GM06990 (cell line): ENCODE measurements at places on chromosomes 3 and 15.

- DNase-seq: no peak
Measured at GRCh38 chr3:62559831-62560445, 186.6 kb upstream of the FEZF2 start.

DNA sequence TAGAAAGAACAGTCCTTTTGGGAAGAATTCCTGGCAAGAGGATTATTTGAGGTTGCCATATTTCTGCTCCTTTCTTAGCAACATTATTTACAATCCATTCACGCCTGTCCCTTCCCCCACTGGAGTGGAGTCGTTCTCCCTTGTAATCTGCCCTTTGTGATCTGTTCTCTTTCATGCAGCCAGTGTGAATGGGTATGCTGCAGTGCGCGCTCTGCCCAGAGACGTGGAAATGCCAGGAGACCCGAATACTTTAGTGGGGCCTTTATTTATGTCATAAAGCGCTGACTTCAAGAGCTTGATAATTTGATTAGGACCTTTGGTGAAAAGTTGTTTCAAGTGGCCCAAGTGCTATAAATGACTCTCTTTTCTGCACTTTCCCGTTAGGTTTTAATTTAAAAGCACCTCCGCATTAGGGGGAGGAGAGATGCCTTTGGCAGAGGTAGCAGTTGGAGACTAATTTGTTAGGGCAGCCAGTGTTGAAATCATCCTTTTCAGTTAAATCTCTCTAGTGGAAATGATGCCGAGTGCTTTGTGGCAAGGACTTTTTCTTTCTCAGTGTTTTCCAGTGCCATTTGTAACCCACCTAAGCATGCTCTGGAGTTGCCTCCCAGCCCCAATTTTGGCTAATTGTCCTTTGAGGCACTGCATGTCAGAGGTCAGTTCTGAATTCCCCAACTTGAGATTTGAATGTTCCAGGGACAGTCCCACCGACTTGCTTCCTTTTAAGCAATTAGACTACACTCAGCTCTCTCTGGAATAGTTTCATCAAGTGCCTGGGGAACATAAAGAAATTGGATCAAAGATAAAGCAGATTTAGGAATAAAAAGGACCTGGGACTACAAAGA is 52.4 kb downstream of the PSMD6 start:
- DNase-seq: no peak

DNA sequence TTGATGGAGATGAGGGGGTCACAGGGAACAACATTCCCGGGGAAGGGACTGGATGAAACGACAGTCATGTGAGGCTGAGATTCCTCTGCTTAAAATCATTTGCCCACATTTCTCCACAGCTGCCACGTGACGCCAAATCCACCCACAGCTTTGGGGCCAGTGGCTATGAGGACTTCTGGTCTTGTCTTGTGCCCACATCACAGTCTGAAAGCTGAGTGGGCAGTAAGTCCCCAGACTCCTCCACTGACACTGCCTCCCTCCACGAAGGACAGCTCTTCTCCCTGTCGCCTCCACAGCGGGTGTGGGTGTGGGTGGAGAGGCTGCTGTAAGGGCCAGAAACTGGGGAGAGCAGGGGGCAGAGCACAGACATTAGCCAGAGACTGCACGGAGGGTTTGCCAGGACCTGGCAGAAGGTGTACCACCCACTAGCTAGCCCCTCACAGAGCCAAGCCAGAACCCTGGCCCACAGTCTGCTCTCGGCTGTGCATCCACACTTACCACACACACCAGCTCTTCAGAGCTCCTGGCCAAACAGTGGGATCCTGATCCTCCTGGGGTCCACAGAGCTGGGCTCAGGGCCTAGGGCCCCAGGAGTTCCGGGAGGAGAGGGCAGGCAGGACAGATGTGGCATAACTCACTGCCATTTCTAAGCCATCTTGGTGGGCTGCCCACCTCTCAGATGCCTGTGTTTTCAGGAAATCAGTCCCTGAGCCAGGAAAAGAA is 24.2 kb downstream of the RAB6B start:
- DNase-seq: no peak

DNA sequence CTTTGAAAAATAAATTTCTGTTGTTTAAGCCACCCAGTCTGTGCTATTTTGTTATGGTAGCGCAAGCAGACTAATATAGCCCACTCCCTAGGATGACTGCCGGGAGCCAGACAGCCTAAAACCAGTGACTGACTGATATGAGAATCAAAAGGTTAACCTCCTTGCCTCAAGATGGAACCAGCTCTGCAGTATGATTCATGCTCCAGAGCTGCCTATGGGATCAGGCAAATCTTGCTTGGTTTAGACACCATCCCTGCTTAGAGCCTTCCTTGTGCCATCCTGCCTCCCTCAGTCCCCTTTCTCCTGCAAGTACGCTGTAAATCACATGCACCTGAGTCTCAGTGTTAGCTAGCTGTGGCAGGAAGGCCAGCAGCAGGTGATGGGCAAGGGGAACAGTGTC is 39.3 kb downstream of the TRANK1 start:
- no peak for DNase-seq

GRCh38 chr3:64224826-64225610 is at the start of gene PRICKLE2:
Gene PRICKLE2 (minus strand): TSS chr3:64225466. CDS start chr3:64198927, 26,539 bp downstream.
- peak; percentile 48 for DNase-seq

DNA sequence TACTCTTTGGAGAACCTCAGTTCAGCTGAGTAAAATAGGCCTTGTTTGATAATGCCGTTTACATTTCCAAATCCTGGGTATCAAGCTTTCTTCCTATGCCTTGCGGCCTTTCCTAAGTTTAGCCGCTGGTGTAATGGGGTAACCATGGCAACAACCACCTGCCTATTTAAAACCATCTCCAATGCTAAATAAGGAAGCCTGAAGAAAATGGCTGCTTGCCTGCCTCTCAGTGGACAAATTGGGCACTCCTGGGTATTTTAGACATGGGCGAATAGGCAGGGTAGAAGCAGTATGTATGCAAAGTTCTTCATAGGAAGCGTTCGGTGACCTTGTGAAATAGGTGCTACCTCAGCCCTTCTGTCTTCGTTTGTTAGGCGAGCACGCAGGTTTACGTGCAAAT is 122.7 kb downstream of the DGKG start:
- no peak for DNase-seq

DNA sequence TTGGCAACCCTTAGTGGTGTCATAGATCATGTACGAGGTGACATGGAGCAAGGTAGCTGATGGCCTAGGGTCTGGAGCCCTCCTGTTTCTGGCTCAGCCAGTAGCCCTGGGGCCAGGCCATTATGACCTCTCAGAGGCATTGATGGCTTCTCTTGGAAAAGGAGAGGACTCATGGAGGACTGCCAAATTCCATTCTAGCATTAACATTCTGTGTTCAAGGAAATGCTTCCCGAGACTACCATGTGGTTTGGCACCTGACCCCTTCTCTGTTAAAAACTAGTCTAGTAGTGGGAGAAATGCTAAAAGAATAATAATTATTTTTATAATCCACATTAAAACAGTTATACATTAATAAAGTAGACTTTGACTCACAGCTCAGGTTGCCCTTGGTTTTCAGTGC is 40.2 kb upstream of the ADAMTSL3 start:
- no peak for DNase-seq

- no peak for DNase-seq
Measured at GRCh38 chr3:66615643-66616301, 115.0 kb upstream of the LRIG1 start.

GRCh38 chr3:50587806-50588758 is 18.8 kb downstream of the HEMK1 start:
- DNase-seq: peak; percentile 69

DNA sequence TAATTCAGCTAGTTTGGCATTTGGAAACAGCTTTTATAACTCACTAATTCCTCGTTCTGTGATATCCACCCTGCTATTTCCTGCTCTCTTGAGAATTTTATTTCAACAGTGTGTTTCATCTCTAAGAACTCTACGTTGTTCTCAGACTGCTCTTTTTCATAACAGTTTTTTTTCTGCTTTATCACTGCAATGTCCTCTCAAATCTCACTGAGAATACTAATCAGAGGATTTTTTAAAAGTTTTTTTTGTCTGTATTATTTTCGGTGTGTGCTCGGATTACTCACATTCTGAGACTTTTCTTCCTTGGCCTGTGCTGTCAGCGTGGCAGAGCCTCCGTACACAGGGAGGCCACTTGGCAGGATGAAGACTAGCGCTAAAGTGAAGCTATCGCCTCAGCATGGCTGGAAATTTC is 59.4 kb upstream of the NEO1 start:
- DNase-seq: no peak

DNA sequence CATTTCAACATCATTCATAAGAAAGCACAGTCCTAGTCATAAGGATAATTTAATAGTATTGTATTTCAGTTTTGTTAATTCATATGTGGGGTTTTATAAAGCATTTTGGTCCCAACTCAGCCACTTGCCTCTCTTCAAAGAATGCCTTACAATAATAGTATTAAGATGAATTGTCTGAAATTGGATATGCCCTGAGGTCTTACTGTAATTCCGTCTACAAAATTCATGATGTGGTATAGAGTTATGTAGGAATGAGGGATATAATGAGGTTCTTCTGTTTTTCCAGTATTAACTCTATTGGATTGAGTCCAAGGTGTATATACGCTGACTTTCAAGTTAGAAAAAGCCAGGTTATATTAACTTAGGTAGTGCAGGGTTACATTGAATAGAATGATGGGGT is 177.0 kb downstream of the GOLIM4 start:
- no peak for DNase-seq

- DNase-seq: no peak
Measured at GRCh38 chr3:99066863-99067262, 165.4 kb upstream of the DCBLD2 start.

DNA sequence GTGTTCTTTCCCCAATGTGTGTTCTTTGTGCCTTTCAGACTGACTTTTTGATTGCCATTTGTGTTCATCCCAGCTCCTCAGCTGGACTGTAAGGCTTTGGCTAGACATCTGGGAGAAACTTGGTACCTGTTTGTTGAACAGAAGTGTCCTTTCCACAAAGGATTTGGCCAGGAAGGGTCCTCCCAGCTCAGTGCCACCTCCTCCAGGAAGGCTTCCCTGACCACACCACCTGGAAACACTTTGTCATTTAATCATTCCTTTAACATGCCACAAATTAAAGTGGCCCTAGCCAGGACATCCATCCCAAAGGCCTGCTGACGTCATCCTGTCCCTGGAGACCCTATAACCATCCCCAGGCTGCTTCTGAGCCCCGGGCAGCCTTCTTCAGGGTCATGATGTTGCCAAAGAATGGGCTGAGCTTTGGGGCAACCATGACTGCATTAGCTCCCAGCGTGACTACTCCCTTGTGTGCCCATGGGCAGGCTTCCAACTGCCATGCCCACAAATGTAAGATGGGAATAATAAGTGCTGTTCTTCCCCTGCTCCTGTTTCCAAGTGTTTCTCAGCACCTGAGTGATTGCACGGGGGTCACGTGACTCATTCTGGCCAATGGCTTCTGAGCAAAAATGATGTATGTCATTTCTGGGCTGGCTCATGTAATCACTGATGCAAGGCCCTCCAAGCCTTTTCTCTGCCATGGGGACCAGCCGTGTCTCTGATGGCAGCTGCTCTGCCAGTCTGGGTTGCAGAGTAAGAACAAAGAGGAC is 112.5 kb upstream of the SMAD3 start:
- DNase-seq: no peak

DNA sequence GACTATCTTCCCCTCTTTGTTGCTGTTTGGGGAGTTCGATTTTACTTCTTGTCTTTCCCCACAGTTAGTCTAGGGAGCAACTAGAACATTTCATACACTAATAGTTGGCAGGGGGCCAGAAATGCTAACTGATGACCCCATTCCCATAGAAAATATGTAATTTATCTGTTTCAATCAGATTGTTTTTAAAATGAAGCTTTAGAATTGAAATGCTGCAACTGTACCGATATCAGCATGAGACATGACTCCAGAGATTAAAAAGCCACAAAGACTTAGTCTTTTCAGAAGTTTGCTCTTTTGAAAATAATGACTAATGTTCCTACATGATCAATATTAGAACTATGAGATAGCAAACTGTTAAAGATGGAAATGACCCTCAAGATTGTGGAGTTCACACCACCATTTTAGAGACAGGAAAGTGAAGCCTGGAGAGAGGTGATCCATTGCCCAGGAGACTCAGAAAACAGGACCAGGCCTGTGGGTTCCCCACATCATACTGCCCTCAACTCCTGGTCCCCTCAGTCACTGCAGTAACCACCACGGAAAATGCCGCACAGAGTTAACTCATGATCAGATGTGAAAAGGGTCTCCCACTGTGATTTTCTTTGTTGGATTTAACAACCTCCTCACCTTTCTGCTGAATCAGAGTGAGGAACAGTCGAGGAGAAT is 130.3 kb downstream of the CHDH start:
- no peak for DNase-seq

- DNase-seq: no peak
Measured at GRCh38 chr3:186411994-186412393, 50.0 kb upstream of the DGKG start.

GRCh38 chr15:96354731-96355567 is 24.4 kb downstream of the NR2F2 start:
- DNase-seq: no peak

DNA sequence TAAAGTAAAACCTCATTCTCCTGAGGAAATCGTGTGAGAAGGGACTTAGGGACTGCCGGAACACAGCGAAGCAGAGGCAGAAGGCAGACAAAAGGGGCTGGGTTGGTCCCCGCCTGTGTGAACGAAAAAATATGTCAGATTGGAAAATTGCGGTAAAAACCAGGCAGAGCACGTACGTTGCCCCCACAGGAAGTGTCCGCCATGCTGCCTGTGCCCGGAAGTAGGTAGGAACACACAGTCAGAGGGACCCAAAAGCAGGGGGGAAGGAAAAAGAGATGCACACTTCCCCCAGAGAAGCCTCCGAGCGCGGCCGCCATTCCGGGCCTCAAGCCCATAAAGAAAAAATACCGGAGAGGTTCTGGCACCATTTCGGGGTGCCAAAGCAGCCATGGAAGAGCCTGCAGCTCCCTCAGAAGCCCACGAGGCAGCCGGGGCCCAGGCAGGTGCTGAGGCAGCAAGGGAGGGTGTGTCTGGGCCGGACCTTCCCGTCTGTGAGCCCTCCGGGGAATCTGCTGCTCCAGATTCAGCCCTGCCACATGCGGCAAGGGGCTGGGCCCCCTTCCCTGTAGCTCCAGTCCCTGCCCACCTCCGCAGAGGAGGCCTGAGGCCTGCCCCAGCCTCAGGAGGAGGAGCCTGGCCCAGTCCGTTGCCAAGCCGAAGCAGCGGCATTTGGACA is at the start of gene MKRN3:
TSS of gene MKRN3 (plus strand) at position 280 of the 676 bp plus-strand sequence. CDS start at position 389, 109 bp downstream.
- no peak for DNase-seq

- no peak for DNase-seq
Measured at GRCh38 chr3:82080792-82081191, 319.3 kb upstream of the GBE1 start.

- no peak for DNase-seq
Measured at GRCh38 chr3:168081171-168081771, 14.5 kb downstream of the GOLIM4 start.

DNA sequence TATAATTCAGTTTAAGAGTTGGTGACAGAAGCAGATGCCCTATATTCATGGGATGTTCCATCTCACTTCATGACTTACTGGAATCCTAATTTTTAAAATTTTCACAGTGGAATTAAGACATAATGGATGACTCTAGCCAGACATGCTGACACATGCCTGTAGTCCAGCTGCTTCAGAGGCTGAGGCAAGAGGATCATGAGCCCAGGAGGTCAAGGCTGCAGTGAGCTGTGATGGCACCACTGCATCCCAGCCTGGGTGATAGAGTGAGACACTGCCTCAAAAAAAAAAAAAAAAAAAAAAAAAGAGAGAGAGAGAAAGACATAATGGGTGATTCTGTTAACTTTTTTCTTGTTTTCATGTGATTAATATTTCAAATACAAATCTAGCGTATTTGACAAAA is 123.6 kb downstream of the KLHL25 start:
- DNase-seq: no peak
